Choroid plexus epithelial cell (primary cell): ENCODE measurements at places on chromosomes 12 and 14.

DNA sequence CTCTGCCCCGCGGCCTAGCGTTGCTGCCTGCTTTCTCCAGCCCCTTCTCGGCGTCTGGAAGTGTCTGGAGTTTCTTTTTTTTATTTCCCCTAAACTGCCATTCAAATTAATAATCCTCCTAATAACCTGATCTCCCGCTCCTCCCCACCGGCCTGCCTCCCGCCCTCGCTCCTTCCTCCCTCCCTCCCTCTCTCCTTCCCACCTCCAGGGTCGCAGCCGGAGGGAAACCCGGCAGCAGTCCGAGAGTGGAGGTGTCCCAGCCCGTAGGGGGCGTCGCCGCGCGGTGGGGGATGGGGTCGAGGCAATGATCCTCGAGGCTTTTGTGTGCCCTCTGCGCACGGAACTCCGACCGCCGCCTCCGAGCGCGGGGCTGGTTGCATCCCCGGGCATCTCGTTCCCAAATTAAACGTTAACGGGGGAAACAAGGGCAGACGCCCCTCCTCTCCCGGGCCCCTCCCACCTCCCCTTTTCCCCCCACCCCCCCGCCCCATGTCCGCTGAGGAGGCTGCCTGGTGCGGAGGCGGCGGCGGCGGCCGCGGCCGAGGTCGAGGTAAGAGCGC lies 1.0 kb upstream of the SOCS2 start:
- DNase-seq, result peak; percentile 51

- peak; percentile 26 for DNase-seq
Measured at GRCh38 chr12:13347241-13348043, 150.9 kb downstream of the EMP1 start.

DNA sequence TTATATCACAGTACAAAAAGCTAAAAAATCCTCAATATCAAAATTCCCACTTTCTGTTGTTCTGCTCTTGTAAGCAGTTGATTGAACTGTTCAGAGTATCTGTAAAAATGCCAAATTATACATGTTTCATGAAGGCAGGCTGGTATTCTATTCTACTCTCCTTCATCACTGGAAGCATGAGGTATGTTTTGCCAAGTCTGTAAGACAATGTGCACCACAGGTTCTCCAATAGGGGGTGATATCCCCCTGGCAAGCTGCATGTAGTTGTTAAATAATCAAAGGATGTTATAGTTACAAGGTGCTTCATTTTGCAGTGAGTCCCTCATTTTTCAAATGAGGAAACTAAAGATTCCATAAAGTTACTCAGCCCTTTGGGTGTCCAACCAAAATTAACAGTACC lies 15.1 kb upstream of the NEK9 start:
- DNase-seq, result peak; percentile 80

DNA sequence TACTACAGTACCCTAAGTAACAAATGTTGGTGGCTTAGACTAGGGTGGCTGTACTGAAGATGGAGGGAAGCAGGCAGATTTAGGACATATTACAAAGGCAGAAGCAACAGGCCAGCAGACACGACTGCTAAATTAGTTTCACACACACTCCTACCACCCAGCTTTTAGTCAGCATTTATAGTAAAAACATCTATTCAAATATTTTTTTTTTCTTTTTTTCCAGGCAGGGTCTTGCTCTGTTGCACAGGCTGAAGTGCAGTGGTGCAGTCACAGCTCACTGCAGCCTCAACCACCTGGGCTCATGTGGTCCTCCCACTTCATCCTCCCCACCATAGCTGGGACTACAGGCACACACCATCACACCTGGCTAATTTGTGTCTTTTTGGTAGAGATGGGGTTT lies 72.9 kb downstream of the CDK17 start:
- DNase-seq, result no peak

- DNase-seq, result no peak
Measured at GRCh38 chr14:22813145-22813544, 2.1 kb downstream of the SLC7A7 start.

DNA sequence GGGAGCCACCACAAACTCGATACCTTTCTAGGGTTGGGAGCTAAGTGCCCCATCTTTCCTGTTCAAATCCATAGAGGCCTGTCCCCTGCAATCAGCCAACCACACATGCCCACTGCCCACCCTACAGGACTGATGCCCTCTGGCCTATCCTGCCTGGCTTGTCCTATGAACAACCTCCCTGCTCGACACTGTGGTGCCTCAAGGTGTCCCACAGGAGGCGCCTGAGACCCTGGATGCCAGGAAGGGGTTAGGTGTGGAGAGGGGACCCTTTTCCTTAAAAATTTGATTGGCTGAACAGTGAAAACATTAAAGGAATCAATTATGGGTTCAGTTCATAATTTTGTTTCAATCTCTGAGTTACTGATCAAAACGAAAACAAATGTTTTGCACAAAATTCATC lies 97.3 kb upstream of the FZD10 start:
- DNase-seq, result no peak

DNA sequence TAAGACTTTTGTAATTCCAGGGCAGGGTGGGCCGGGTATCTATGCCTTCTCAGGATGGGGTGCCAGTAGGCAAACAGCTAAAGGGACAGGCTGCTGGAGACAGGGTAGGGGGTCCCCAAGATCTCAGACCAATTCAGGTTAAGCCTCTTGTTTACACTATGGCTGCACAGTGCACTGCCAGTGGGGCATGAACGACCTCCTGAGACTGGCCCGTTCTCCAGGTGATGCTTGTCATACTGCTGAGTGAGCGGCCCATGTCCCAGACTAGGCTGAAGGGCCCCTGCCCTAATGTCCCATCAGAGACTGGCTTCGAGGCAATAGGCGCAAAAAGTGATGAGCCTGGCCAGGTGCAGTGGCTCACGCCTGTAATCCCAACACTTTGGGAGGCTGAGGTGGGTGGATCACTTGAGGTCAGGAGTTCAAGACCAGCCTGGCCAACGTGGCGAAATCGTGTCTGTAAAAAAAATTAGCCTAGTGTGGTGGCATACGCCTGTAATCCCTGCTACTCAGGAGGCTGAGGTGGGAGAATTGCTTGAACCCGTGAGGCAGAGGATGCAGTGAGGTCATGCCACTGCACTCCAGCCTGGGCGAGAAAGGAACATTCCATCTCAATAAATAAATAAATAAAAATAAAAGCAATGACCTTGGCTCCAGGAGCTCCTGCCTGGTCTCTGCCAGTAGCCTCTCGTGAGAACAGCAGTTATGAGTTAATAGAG lies 12.6 kb downstream of the SLC25A29 start:
- no peak for DNase-seq

GRCh38 chr12:93179792-93180191 lies 197.9 kb upstream of the NUDT4 start:
- no peak for DNase-seq

GRCh38 chr12:116459916-116460663 lies 99.1 kb upstream of the MAP1LC3B2 start:
- no peak for DNase-seq
